Right ventricle myocardium inferior (tissue), 1 donor: ENCODE measurements at places on chromosomes 12 and 14.

GRCh38 chr12:6547987-6548386, 7.9 kb downstream of the IFFO1 start:
- no peak for DNase-seq

GRCh38 chr12:119578112-119578511, 15.5 kb upstream of the TMEM233 start:
- DNase-seq = no peak

GRCh38 chr12:9813821-9814798, 13.2 kb upstream of the KLRF1 start:
- peak; percentile 94 for DNase-seq

GRCh38 chr12:121955258-121956237, 37.2 kb downstream of the CFAP251 start:
- no peak for DNase-seq

DNA sequence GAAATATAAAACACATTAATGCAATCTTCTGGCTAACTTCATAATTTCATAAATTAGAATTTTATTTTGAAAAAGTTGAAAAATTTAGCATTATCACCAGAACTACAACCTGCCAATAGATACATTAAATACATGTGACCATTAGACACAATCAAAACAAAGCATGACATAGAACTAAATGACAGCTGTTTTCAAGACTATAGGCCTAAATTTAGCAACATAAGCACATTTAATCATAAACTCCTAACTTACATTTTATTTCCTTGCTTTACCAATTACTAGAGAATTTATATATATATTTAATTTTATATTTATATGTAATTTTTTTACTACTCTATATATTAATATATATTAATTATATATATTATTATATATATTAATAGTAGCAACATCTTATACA, 165.4 kb downstream of the CEP128 start:
- no peak for DNase-seq

- DNase-seq = no peak
These were observed 178.1 kb upstream of the ARHGAP5 start for GRCh38 chr14:31898838-31899528.

DNA sequence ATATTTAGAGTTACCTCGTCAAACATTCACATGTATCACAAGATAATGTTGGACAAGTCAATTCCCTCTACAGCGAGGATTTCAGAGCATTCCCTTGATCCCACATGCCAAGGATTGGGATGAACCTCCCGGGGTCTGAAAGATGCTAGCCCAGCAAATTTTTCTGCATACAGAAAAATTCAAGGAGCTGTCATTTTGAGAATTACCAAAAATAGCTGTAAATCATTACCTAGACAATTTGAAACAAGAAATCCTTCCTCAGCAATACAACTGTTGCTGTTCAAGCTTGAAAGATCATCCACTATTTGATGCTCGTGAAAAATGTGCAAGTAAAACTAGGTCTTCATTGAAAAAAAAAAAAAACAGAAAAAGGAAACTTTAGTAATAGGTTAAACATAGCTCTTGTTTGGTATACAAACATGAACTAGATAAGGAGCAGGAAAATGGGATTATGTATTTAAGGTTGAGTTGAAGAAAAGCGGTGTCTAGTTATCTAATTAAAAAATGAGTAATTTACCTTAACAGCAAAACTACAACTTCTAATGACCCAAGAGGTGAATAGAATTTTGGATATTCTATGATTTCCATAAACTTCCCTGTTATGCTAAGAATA, 73.1 kb downstream of the NTN4 start:
- no peak for DNase-seq
